Stimulated activated CD8-positive, alpha-beta memory T cell treated with anti-CD3 and anti-CD28 coated beads, Interleukin-4, amount 100 ng/mL, for 1 hour (primary cell): ENCODE measurements at places on chromosomes 2 and 18.

DNA sequence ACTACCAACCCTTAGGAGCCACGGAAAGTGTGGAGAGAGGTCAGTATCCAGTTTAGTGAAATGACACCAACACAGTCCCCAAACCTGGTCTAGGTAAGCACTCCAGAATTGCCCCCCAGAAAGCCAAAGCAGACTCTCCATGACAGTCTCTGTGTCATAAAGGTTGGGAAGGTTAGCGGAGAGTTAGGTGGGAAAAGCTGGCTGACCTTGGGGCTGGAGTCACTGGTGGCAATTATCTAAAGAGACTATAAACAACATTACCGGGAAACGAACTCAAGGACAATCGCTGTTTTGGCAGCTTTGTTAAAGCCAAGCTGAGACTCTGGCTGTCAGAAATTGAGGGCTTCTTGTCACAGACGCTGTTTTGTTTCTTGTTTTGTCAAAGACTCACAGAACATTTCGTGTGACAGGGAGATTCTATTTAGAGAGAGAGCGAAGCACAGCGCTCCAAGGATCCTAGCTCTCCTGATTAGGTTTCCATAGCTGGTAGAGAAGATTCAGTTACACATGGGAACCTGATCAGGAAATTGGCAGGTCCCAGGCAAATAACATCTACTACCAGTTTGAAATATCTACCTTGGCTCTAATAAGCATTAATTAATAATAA lies 111.3 kb downstream of the LNPK start:
- DNase-seq, result no peak

GRCh38 chr18:73597832-73598615 lies 549.6 kb downstream of the FBXO15 start:
- no peak for DNase-seq

- DNase-seq, result no peak
Measured at GRCh38 chr2:97673182-97673914, 3.8 kb downstream of the C2orf92 start.

DNA sequence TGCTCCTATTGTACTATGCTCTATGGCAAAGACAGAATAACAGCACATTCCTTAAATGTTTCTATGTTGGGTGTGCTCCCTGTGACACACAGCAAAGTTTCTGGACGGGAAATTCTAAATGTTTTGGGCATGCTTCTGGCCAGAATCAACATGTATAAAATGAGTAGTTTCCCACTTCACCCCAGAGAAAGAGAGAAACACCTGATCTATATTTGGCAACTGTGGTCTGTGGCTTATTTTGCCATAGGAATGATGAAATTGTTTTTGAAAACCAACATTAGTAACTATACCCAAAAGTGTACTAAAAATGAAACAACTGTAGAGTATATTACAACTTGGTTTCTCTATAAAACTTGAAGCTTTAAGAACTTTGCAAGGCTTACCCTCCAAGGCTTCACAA lies 89.1 kb downstream of the RAD51AP2 start:
- DNase-seq, result no peak

DNA sequence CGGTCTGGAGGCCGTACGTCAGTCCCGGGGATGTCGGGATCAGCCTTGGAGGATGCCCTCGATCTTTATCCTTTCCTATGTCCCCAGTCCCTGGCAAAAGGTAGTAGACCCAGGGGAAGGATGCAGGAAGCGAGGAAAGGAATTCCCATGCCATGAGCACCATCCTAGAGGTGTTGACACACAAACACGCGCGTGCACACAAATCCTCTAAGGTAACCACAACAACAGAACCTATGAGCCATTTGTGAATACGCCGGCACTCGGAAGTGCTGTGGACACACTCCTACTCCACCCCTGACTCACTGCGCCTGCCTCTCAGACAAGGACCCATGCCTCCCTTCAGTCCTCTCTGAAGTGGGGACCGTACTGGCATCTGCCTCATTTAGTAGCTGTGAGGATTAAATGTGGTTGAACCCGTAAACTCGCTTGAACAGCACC lies 11.3 kb upstream of the MLPH start:
- no peak for DNase-seq

GRCh38 chr2:150146879-150147278 lies 340.6 kb downstream of the RND3 start:
- DNase-seq, result no peak

GRCh38 chr2:108542071-108542470 lies 7.8 kb downstream of the LIMS1 start:
- no peak for DNase-seq

DNA sequence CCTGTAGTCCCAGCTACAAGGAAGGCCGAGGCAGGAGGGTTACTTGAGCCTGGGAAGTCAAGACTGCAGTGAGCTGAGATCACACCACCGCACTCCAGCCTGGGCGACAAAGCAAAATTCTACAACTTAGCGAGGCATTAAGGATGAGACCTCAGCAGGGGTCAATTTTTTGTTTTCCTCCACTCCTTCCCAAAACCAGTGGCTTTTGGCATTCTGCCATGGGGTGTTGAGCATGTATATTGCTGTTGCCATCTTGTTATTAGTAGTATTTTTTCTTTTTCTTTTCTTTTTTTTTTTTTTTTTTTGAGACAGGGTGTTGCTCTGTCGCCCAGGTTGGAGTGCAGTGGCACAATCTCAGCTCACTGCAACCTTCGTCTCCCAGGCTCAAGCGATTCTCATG lies 8.9 kb upstream of the GIGYF2 start:
- DNase-seq, result no peak

DNA sequence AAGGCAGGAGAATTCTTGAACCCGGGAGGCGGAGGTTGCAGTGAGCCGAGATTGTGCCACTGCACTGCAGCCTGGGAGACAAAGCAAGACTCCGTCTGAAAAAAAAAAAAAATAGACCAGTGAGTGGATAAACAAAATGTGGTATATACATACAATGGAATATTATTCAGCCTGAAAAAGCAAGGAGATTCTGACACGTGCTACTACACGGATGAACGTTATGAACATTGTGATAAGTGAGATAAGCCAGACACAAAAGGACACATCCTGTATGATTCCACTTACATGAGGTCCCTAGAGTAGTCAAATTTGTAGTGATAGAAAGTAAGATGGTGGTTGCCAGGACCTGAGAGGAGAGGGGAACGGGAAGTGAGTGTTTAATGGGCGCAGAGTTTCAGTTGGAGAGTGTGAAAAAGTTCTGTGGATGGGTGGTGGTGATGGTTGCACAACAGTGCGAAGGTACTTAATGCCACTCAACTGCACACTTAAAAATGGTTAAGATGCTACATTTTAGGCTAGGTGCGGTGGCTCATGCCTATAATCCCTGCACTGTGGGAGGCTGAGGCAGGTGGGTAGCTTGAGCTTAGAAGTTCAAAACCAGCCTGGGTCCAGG lies 38.3 kb downstream of the NIFK start:
- no peak for DNase-seq

DNA sequence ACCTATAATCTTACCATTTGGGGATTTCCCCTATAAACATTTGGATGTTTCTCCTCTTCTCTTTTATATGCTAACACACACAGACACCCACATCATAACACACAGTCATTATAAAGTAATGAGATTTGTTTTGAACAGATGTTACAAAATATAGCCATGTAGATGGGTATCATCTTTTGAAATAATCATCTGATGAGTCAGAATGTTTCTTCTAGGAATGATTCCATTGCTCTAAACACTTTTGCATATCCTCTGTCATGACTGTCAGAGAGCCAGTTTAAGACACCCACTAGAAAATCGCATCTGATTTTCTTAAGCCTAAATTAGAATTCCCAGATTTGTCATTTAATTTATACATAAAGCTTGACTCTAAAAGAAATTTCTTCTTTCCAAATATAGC lies 442.6 kb downstream of the CMPK2 start:
- DNase-seq, result no peak

DNA sequence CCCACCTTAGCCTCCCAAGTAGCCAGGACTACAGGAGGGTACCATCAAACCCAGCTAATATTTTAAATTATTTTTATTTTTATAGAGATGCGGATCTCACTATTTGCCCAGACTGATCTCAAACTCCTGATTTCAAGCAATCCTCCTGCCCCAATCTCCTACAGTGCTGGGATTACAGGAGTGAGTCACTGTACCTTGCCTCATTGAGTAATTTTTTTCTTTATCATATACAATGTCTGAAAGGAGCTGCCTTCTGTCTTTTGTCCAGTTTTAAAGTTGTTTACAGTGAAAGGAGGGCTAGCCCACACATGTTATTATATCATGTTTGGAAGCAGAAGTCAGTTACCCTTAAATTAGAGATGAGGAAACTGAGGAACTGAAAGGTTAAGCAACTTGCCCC lies 32.5 kb downstream of the PRKRA start:
- DNase-seq, result no peak

GRCh38 chr2:236193026-236193425 lies 24.8 kb upstream of the GBX2 start:
- no peak for DNase-seq

- no peak for DNase-seq
Measured at GRCh38 chr2:84702941-84703340, 177.9 kb downstream of the TRABD2A start.

DNA sequence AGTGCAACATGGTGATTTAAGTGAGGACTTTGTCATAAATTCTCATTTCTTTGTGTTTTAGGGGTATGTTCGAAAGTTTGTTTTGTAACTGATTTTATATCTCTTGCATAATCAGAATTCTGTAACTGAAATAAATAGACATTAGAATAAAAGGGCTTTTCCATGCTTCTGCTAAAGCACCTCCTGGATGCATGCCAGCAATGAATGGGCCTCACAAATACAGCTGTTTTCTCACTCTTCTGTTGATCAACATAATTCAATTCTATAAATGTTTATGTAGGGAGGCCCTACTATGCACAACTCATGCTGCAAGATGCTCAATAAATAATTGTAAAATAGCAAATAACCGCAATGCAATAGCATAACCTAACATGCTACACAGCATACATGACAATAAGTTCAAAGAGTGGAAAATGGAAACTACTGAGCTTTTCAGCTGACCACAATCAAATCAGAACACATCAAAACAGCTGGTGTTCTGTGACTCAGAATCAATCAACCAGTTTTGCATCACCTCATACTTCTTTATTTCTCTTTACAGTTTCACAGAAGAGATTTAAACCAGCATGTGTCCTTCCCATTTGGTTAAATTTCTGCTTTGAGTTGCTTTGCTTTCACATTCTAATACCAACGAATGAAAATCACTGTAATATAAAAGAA lies 11.0 kb downstream of the CDH7 start:
- DNase-seq, result no peak

- peak; percentile 53 for DNase-seq
Measured at GRCh38 chr2:113173542-113174375, at the start of gene PSD4. Gene PSD4, plus strand, starts transcription at chr2:113173971. Its CDS starts 8,486 bp downstream, at chr2:113182457.

DNA sequence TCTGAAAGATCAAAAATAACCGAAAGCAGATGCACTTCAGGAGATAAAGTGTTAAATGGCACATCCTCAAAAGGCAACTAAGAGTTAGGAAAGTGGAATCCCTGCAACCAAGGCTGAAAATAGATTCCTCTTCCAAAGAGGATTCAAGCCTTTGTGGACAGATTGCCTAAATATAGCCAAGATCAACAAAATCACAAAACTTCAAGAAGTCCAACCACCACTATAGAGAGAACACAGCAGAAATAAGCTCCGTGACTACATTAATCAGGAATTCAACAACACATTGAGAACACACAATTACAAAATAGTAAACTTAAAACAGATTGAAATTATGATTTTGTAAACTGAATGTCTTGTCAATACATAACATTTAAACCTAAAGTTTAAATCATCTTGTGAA lies 165.7 kb downstream of the LNPK start:
- DNase-seq, result no peak

DNA sequence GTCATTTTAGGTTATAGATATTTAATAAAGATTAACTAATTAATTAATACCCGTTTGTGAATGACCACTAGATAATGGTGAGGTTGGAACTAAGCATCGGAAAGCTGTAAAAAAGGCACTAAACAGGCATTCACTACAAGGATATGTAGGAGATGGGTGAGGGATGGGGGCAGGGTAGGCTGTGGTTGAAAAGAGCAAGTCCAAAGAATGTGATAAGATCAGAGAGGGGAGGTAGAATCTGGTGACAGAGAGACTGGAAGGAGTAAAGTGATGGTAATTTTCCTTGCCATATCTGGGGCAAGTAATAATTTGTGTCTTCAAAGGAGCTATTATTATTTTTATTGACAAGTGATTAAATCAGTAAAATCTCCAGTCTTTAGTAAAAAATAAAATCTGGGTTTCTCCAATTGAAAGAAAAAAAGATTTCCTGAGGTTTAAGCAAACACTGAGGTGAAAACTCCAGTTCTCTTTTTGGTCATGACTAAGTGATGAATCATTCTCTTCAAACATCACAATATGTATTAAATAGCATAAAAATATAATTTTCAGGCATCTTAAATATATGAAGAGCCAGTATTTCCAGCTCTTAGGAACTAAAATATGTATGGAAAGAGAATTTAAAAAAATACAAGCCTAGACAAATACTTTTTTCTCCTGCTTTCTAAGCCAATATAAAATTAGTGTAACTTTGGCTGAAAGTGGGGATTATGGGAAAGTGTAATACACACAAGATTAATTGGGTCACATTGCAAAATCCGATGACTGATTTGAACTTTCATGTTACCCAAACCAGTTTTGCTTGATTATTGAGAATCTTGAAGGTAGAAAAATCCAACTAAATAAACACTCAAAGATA lies 259.1 kb upstream of the RBMS1 start:
- no peak for DNase-seq

- no peak for DNase-seq
Measured at GRCh38 chr2:174901075-174901474, 104.1 kb downstream of the CHN1 start.

DNA sequence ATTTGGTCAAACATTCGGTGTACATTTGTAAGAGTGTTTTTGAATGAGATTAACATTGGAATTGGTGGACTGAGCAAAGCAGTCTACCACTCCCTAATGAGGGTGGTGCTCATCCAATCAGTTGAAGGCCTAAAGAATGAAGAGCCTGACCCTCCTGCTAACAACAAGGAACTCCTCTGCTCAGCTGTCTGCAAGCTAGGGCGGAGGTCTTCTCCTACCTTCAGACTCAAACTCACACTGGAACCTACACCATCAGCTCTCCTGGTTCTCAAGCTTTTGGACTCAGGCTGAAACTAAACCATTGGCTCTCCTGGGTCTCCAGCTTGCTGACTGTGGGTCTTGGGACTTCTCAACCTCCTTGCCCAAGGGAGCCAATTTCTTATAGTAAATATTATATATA lies 55.5 kb upstream of the NPAS2 start:
- no peak for DNase-seq

GRCh38 chr2:96344011-96344410 lies 8.4 kb downstream of the NCAPH start:
- no peak for DNase-seq

DNA sequence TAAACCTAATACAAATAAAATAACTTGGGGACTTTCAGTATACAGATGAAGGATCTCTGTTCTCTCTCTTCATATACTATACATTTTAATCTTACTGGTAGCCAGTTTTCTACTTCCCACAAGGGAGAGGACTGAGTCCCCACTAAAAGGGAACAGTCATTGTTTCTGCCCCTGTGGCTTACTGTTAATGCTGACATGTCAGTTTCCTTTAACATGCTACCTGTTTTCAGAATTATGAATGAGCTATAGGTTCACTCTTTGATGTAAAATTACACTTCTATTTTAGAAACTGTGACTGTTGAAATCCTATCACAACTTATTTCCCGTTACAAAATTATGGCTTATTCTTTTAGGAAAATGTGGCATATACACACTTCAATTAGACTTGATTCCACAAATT lies 207.7 kb downstream of the CDH2 start:
- no peak for DNase-seq
